H9 (cell line): ENCODE measurements at places on chromosomes 3 and 15. TPM values are rescaled to one million over a fixed set of nuclear protein-coding genes. Genes with fewer than 3 reads are reported as not detected.
A peak's percentile ranks its signal among the peaks of the same experiment; 100 is the strongest.

MASP1 gene
- total RNA-seq: 1.0 and 1.1 TPM in 2 replicates

C3orf85 gene
- total RNA-seq: not detected in 2 replicates

HESX1 gene
- 28.1 and 28.4 TPM in 2 replicates for total RNA-seq

TEX55 gene
- not detected in 2 replicates for total RNA-seq

- no peaks in the 10 kb centered on the region for H3K36me3 ChIP-seq
- H3K27ac ChIP-seq: no peak overlapping the region
- no peak for DNase-seq
- no peak overlapping the region for H3K4me3 ChIP-seq
- no peaks in the 10 kb centered on the region for H3K4me1 ChIP-seq
Measured at GRCh38 chr3:135649361-135649760, 316.2 kb upstream of the PPP2R3A start.

- no peak overlapping the region for H3K27ac ChIP-seq
- 0 out of 2 replicates have a peak, but pooled peaks cover 6% of the 10 kb centered on the region for H3K4me1 ChIP-seq
- no peak overlapping the region for H3K4me3 ChIP-seq
Measured at GRCh38 chr3:197000211-197000610, 29.4 kb downstream of the MELTF start.

GRCh38 chr3:9716801-9717555, 13.3 kb downstream of the CPNE9 start:
- DNase-seq: no peak
- H3K36me3 ChIP-seq: no peaks in the 10 kb centered on the region
- no peaks in the 10 kb centered on the region; the same call in 1 of the 2 replicates for H3K4me1 ChIP-seq
- no peak overlapping the region for H3K4me3 ChIP-seq
- H3K27me3 ChIP-seq: no peaks in the 10 kb centered on the region
- no peak overlapping the region for H3K27ac ChIP-seq

GRCh38 chr3:24302396-24302795, 192.3 kb downstream of the THRB start:
- no peaks in the 10 kb centered on the region for H3K27me3 ChIP-seq
- no peak overlapping the region for H3K27ac ChIP-seq
- no peak overlapping the region for H3K4me3 ChIP-seq
- H3K4me1 ChIP-seq: no peaks in the 10 kb centered on the region; the same call in 1 of the 2 replicates
- no peak for DNase-seq

DNA sequence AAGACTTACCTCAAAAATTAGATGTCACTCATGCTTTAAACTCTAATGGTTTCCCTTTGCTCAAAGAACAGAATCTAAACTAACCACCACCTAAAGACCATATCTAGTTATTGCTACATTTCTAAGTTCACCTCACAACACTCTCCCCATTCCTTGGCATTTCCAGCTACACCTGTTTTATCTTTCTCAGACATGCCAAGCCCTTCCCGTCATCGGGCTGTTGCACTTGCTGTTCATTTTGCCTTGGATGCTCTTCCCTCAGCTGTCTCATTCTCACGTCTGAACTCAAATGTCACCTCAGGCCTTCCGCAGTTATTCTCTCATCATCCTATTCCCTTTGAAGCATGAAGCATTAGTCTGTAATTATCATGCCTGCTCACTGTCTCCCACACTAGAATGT, 1.1 kb upstream of the ACTR8 start:
- H3K27ac ChIP-seq: no peak overlapping the region
- H3K4me3 ChIP-seq: peak overlapping the region; percentile 99; the same call in 2 of the 3 replicates
- H3K27me3 ChIP-seq: no peaks in the 10 kb centered on the region
- peaks cover 5% of the 10 kb centered on the region; the same call in 1 of the 2 replicates for H3K4me1 ChIP-seq
- H3K36me3 ChIP-seq: peaks cover 42% of the 10 kb centered on the region
- DNase-seq: no peak
